NCI-H1694 treated with DMSO at 0.1 percent for 48 hours (cell line): ENCODE measurements at places on chromosomes 16 and 17.

GRCh38 chr17:50260501-50260911, 13.8 kb upstream of the TMEM92 start:
- DNase-seq: no peak

DNA sequence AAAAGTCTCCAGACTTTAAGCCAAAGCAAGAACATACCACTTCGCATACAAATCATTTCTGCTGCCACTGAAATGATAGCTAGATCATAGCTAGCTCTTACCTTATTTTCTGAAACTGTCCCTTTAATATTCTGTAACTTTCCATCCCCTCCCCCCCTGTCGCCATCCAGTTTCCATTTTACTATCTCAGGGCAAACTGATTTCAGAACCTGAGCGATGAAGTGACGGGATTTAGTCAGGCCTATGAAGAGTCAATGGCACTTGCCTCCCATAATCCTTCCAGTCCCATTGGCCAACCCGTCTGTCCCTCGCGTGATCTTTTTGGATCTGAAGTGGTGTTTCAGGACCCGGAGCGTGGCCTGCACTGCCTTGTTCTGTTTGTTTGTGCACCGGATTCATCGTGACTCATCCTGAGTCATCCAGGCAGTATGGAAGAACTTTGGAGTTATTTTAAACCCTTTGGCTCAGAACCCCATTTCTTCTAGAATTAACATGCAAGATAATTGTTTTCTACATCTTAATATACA, 199.8 kb upstream of the CHMP6 start:
- DNase-seq: no peak

DNA sequence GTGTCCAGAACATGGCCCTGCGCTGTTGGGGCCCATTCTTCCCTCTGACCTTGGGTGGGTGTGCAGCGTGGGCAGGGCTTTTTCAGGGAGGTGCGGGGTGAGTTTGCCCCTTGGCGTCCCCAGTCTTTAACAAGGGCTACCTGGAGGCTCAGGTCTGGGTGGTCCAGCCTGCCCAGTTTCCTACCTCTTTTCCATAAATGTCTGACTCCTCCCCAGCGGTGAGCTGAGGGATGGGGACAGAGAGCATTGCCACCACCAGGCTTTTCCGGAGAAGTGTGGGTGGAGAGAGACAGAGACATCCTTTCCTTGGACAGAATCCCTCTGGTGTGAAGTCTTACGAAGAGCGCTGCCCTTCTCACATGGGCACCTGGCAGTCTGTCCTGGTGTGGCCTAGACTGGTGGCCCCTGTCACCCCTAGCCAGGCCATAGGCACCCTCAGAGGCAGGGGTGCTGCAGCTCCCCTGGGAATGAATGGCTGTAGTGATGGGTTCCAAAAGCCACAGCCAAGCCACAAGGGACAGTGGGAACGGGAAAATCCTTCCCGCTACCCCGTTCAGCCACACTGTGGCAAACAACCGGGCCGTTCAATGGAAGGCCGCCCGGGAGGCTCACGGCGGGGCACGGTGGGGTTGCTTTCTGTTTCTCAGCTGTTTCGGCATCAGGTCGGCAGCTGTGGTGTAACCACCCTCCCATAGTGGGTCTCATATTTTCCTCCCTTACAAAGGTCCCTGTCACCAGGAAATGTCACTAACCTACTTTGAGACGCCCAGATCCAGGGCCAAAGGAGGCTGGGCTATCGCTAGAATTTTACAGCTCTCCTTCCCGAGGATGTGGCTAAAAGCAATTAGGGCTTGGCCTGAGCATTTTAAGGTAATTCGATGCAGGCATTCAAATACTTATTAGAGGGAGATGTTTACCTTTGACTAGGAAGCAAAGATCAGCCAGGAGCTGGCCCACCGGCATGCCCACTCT, 61.9 kb upstream of the GSE1 start:
- no peak for DNase-seq

DNA sequence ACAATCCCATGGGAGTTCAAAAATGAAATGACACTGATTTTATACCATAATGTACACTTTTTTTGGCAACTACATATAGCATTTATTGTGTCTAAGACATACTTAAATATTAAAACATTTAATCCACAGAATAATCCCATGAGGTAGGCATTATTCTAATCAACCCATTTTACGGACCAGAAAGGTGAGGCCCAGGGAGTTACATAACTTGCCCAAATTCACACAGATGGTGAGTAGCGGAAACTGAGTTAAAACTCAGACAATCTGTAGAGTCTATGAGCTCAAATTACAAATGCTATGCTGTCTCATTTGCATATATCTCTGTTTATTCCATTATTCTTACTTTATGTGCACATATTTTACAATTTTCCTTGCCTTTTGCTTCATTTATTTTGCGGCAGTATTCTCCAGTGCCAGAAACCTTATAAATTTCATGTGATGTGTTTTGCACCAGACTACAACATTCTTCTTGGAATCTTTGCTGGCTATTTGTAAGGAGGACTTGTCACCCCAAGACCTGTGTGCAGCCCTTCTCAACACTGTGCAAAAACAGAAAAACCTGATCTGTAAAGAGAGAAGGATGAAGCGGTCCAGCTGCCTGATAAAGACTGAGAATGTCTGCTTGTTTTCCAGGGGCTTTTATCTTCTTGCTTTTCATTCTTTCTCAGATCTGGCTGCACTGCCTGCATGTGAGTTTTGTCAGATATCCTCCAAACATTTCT, 2.3 kb upstream of the ABCA9 start:
- no peak for DNase-seq

GRCh38 chr17:76674600-76674999, 31.0 kb upstream of the ST6GALNAC1 start:
- no peak for DNase-seq

DNA sequence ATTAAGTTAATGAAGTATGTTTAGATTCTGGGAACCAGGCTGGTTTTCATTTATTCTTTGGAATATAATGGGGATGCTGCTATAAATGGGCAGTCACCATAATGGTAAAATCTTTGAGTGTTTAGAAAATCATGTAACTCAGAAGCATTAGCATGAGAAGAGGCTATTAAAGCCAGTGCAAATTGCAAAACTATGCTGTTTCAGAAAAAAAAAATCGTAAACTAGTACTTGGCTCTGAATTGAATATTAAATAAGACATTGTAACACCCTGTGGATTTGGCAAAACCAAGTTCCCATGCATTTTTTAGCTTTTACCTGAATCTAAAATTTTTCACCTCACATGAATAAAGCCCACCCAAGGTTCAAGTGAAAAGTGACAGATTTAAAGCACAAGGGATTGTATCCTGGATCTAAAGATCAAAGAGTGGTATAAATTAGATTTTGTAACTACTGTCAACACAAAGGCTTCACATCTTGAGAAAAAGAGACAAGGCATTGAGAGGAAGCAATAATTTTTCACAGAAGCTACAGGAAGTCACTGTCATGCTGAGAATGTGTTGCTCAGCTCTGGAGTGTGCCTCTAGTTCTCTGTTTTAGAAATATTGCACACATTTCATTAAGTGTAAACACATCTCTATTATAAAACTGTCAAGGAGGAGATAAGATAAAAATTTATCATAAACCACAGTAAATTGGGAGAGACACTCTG, 142.2 kb downstream of the ABCA8 start:
- DNase-seq: no peak

- DNase-seq: no peak
These were observed 67.6 kb downstream of the NFAT5 start for GRCh38 chr16:69633375-69633774.

- DNase-seq: no peak
These were observed 14.7 kb downstream of the RPH3AL start for GRCh38 chr17:337866-338265.

DNA sequence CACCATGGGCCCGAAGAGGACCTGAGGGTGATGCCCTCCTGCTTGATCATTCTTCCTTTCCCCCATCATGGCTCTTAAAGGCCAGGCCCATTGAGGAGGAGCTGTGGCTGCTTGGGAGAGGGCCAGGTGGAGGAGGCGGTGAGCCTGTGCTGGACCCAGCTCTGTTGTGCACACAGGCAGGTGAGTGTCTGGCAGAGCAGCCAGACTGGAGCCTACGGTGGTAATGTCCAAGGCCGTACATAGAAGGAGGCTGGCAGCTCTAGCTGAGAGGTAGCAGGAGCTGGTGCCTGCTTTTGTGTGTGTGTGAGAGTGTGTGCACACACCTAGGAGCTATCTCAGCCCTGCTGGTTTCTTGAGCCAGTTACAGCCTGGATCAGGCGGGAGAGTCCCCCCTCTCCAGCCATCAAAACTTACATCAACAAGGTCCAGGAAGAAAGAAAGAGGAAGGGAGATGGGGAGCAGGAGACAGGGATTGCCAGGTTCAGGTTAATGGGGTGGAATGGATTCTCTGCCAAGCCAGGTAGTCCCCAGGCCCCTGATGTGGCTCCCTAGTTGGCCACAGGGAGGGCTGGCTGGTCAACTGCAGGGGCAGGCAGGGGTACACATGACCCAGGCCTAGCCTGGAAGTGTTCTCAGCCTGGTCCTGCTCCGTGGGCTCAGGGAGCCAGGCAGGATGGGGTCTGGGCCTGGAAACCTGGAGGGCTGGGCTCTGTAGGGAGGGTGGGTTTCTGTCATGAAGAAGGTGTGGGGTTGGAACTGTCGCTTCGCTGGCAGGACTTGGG, 107.1 kb downstream of the RAP1GAP2 start:
- no peak for DNase-seq

- no peak for DNase-seq
These were observed 16.7 kb downstream of the ZBTB4 start for GRCh38 chr17:7462474-7463371.

- DNase-seq: no peak
These were observed 2.1 kb downstream of the VAT1 start for GRCh38 chr17:43020030-43020621.

GRCh38 chr17:36468903-36469635, 17.4 kb upstream of the ZNHIT3 start:
- DNase-seq: no peak

GRCh38 chr16:70685061-70685937, 554 bp downstream of the MTSS2 start:
- no peak for DNase-seq

DNA sequence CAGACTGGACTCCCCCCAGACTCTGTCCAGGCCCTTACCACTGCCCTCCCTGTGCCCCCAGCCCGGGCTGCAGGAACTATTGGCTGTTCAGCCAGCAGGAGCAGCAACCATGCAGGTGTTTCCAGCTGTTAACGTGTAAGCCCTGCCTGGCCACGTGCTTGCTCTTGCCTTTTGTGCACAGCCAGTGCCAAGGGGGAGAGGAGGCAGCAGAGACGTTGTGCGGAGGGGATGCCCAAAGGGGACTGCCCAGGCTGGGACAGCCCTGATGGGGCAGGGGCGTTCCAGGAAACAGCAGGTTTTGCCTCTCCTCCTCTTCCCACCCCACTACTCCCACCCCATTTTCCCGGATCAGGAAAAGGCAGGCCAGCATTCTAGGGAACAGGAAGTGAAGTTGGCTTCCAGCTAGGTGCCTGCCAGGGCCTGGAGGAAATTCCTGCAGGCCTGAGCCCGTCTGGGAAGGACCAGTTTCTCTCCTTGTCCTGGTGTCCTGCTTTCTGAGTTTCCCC, 16.7 kb upstream of the LASP1NB start:
- DNase-seq: no peak

DNA sequence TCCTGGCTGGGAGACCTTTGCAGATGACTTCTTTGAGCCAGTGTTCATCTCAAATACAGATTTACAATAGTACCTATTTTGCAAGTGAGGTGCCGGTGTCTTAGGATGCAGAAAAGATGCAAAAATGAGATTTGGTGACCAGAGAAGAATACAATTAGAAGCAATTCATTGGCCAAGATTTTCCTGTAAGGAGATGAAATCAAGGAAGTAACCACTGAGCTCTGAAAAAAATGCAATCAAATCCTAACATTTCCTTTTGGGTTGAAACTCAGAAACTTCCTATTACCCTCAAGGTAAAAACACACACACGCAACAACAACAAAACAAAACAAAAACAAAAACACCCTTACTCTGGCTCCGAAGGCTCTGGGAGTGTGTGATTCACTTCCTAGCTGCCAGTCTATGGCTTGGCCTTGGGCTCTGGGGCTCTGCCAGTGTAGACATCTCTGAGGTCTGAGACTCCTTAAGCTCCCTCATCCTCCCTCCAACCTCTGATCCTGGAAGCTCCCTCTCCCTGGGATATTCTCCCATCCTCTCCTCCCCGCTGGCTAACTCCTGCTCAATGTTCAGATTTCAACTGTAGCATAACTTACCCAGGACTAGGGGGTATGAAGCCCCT, 16.8 kb upstream of the MT4 start:
- no peak for DNase-seq

- no peak for DNase-seq
These were observed 193.9 kb downstream of the IRF8 start for GRCh38 chr16:86092586-86093480.

DNA sequence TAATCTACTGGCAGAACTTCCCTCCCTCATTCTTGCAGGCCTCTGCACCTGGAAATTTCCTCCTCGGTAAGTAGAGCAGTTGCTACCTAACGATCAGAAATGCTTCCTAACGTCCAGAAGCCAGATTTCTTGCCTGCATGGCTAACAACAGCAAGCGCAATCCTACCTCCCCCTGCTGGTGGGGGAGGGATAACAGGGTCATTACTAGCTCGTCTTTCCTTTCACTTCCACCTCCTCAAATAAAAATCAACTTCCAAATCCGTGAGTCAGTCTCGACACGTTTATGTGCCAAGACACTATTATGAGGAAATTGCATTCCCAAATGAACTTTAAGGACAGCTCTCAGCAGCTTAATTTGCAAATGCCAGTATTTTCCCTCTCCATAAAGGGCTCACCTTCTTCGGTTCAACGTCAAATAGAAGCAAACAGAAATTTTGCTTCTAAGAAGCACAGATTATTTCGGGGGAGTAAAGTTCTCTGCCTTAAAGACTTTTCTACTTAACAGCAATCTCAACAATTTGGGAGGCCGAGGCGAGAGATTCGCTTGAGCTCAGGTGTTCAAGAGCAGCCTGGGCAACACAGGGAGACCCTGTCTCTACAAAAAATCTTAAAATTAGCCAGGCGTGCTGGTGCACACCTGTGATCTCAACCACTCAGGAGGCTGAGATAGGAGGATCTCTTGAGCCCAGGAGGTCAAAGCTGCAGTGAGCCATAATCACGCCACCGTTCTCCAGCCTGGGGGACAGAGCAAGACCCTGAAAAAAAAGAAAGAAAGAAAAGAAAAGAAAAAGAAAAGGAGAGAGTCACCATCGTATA, 188.6 kb upstream of the PSMD7 start:
- DNase-seq: peak; percentile 3

DNA sequence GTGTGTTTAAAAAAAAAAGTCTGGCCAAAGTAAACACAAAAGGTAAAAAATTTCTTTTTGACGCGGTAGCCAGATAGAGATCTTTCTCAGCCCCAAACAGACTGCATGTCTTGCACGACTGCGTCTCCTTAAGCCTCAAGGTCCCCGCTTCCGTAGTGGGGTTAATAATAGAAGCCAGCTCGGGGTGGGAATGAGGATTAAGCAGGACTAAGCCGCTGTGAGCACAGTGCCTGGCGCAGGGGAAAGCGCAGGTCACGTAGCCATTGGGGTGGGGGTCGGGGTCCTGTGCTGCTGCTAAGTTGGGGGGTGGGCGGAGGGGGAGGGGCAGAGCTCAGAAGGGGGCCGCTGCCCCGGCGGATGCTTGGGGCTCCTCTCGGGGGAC, 521 bp downstream of the GGA2 start:
- peak; percentile 3 for DNase-seq
